ENCODE measurements at places on chromosomes 1 and 21. TPM values are rescaled to one million over a fixed set of nuclear protein-coding genes. Genes with fewer than 3 reads are reported as not detected.

DNA sequence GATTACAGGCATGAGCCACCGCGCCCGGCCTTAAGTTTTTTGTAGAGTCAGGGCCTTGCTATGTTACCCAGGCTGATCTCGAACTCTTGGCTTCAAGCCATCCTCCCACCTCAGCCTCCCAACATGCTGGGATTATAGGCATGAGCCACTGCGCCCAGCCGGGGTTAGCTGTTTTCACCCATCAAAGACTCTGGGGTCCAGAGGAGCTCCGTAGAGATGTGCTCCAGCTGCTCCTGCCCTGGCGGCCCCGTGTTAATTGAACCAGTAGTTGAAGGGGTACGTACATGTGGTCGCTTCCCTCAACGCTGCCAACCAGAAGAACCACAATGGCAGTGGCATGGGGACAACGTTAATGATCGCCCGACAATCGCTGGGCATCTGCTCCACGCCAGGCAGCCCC, 72.0 kb downstream of the NPHP4 start:
- no peaks in the 10 kb centered on the region for H3K4me1 ChIP-seq
- no peak overlapping the region for H3K4me3 ChIP-seq
- DNase-seq: no peak
- H3K27ac ChIP-seq: no peak overlapping the region

GRCh38 chr1:172977296-172978017, 73.3 kb downstream of the TNFSF18 start:
- H3K36me3 ChIP-seq: no peaks in the 10 kb centered on the region
- H3K27me3 ChIP-seq: no peaks in the 10 kb centered on the region
- no peaks in the 10 kb centered on the region for H3K4me1 ChIP-seq
- H3K27ac ChIP-seq: no peak overlapping the region
- DNase-seq: no peak

- no peaks in the 10 kb centered on the region for H3K27me3 ChIP-seq
- no peak for DNase-seq
- no peak overlapping the region for H3K27ac ChIP-seq
- no peaks in the 10 kb centered on the region for H3K36me3 ChIP-seq
- no peaks in the 10 kb centered on the region for H3K4me1 ChIP-seq
Observed at GRCh38 chr1:96649301-96649700, 72.3 kb upstream of the PTBP2 start.

GRCh38 chr1:2543543-2544092, 12.6 kb upstream of the TNFRSF14 start:
- no peak for DNase-seq
- H3K4me3 ChIP-seq: no peak overlapping the region
- H3K4me1 ChIP-seq: peaks cover 10% of the 10 kb centered on the region
- no peak overlapping the region for H3K27ac ChIP-seq
- H3K36me3 ChIP-seq: no peaks in the 10 kb centered on the region

DNA sequence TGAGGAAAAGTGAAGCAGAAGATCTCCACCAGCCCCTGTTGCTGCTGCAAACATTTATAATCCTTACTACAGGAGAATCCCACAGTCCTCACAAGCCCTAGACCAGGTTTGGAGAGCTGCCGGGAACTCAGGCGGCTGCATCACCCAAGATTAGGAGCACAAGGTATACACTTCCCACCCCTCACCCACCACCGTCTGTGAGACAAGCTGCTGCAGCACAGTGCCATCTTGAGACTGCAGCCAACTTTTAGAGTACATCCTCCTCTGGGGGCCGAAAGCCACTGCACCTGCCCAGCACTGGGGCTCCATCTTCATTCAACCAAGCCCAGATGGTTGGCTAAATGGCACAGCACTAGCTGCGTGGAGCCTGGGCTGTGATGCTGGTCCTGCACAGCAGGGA, 13.8 kb downstream of the OLFML3 start:
- no peak overlapping the region for H3K27ac ChIP-seq
- H3K27me3 ChIP-seq: no peaks in the 10 kb centered on the region
- no peak overlapping the region for H3K4me3 ChIP-seq

DNA sequence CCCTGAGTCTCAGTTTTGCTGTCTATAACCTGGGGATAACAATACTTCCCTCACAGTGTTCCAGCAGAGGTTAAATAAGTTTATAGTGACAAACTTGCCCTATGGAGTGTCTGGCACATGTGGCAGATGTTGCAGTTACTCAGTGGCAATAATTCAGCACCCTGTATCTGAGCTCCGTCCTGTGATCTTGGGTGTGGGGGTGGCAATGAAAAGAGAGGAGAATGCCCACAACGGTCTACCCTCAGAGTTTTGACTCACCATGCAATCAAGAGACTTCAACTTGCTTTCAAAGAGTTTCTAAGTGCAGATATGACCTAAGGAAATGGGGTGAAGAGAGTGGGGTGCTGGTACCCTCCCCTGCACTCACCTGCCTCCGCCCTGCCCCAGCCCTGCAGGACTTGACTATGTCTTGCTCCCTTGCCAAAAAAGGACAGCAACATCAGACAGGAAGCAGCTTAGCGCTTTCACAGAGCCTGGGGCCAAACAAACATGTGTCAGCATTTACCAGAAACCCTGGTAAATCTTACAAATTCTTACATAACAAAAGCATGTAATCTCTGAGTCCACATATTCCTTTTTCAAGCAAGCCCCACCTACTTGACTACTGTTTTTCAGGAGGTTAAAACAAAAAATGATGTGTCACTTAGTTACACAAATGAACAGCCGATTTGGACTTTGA, 185.1 kb upstream of the CAMK1G start:
- H3K4me3 ChIP-seq: no peak overlapping the region
- no peaks in the 10 kb centered on the region for H3K4me1 ChIP-seq
- no peak overlapping the region for H3K27ac ChIP-seq
- H3K27me3 ChIP-seq: no peaks in the 10 kb centered on the region
- no peaks in the 10 kb centered on the region for H3K36me3 ChIP-seq

- no peaks in the 10 kb centered on the region for H3K4me1 ChIP-seq
- H3K36me3 ChIP-seq: no peaks in the 10 kb centered on the region
Observed at GRCh38 chr1:112322983-112323678, 72.9 kb upstream of the CTTNBP2NL start.

GRCh38 chr1:94258873-94259331, 21.5 kb upstream of the ARHGAP29 start:
- H3K27me3 ChIP-seq: no peaks in the 10 kb centered on the region
- H3K36me3 ChIP-seq: no peaks in the 10 kb centered on the region
- no peak overlapping the region for H3K4me3 ChIP-seq
- DNase-seq: no peak

DNA sequence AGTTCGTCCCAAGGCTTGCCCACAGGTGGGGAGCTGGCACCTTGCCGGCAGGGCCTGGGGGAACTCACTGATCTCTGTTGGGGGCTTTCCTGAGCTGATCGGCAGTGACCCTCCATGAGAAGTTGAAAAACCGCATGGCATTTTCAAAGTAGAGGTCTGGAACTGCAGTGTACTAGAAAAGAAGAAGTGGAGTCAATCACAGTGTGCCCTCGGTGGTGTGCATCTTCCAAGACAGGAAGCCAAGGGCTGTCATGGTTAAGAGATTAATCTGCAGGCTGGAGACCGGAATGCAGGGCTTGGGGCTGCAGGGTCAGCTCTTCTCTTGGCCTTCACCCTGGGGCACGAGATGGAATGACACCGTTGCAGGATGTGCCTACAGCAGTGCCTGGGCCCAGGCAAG, 56.8 kb downstream of the ECE1 start:
- H3K4me3 ChIP-seq: no peak overlapping the region
- DNase-seq: no peak
- H3K36me3 ChIP-seq: peaks cover 10% of the 10 kb centered on the region
- H3K27ac ChIP-seq: no peak overlapping the region
- no peaks in the 10 kb centered on the region for H3K4me1 ChIP-seq

The F3 gene
- not detected for total RNA-seq

The MROH9 gene
- not detected for total RNA-seq

Measured in naive thymus-derived CD4-positive, alpha-beta T cell (primary cell).